ENCODE measurements at places on chromosomes 4 and X.

DNA sequence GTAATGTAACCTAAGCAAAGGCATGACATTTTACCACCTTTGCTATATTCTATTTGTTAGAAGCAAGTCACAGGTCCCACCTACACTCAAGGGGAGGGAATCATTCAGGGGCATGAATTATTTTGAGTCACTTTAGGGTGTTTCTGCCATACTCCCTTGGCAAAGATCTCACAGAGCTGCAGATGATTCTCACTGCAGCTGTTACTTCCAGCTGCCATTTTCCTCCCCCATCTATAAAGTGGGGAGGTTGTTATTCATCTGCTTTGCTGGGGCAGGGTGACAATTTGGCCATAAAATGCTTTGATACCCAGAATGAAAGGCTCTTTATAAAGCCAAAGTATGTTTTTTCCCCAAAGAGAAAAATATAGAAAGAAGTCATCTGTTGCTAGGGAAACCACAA, 136.5 kb upstream of the SMIM31 start:
- DNase-seq: no peak

- DNase-seq: no peak
Measured at GRCh38 chrX:39705290-39705689, 392.5 kb downstream of the BCOR start.

DNA sequence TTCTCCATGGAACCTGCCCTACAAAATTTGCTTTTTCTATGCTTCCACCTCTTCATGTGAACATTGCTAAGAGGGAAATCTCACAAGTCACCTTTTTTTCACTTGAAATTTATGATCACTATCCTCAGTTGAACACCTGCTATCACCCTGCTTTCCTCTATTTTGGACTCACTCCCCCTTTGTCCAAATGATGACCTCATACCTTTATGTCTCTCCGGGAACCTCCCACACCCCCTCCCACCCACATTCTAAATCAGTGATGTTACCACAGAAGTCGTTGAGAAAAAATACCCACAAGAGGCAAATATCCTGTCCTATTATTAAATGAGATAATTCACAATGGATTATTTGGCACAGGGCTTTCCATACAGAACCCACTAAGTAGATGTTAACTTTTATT, 156.5 kb downstream of the RNF150 start:
- no peak for DNase-seq

- no peak for DNase-seq
Measured at GRCh38 chr4:80526697-80527096, 191.2 kb downstream of the CFAP299 start.

DNA sequence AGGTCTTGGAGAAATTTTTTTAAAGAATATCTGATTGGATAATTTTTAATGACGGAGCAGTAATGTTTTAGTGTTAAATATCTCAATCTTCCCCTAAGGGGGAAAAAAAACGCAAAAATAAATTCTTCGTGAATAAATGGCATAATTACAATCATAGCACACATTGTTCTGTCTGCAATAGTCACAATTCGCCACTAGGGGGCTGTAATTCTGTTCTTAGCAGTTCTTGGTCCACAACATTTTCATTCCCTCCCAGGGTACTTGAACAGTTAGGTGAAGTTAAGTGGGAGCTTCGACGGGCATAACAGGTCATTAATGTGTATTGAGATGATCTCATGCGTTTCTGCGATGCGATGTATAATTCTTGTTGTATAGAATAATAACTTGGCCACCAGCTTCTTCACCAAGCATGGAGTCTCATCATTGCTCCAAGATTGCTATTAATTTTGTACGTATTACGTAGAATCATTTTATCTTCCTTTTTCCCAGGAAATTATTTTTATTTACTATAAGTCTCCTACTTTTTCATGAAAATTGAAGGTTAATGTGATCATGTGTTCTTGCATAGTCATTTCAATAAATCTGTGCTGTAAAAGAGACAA, 27.2 kb downstream of the HTR2C start:
- DNase-seq: no peak

GRCh38 chrX:39261446-39262147, 460.3 kb downstream of the MID1IP1 start:
- DNase-seq: no peak

DNA sequence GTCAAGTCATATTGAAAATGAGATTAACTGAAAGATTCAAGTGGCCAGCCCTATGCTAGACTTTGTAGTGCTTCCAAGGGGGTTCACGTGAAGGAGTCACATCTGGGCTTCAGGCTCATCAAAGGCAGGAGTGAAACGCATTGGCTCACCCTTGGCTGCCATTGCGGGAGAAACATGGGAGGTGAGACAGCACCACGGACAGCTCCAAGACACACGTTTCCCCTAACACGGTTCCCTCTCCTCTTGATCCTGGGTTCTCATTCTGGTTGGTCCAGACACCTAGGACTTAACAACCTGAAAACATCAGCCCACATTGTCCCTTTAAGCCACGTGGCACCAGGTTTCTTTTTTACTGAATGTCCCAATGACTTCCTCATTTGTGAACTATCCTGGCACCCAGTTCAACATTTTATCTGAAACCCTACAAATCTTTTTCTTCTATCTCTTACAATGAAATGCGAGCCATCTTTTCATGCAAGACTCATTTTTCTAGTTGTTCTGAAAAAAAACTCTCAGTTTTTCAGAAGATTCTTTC, 279.0 kb upstream of the VCX3A start:
- no peak for DNase-seq

DNA sequence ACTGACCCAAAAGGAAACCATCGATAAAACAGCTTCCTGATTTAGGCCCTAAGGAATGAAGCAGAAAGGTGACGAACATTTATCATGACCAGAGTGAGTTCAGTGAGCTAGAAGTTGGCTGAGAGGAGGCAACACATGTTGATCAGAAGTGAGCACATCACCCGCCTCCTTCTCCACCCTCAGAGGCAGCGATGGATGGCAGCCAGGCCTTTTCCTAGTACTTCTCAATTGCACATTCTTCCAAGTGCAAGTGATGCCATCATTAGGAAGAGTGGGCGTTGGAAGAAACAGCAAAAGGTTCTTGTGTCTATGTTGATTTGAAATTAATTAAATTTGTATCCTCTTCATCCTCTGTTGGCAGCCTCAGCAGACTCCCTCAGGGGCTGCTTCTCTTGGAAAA, 51.7 kb downstream of the TMEM154 start:
- DNase-seq: no peak

DNA sequence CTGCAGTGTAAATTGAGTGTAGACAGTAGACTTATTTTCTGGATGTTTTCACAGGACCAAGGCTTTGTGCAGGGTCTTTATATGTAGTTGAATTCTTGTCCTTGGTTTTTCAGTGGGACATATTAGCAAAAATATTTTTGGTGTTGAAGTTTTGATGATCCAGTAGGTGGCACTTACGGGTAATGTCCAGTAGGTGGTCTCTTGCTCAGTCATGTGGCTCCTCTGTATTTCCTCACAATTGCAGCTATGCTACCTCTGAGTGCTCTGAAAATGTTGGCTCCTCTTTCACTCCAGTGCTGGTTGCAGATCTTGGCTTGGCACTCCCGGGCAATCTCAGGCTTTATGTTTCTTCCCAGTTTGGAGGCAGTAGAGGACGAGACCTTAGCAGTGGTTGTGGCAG, 419.8 kb upstream of the AMOT start:
- no peak for DNase-seq
